Memory B cell (primary cell): ENCODE measurements at places on chromosomes 16 and 17.
A peak's percentile ranks its signal among the peaks of the same experiment; 100 is the strongest.

DNA sequence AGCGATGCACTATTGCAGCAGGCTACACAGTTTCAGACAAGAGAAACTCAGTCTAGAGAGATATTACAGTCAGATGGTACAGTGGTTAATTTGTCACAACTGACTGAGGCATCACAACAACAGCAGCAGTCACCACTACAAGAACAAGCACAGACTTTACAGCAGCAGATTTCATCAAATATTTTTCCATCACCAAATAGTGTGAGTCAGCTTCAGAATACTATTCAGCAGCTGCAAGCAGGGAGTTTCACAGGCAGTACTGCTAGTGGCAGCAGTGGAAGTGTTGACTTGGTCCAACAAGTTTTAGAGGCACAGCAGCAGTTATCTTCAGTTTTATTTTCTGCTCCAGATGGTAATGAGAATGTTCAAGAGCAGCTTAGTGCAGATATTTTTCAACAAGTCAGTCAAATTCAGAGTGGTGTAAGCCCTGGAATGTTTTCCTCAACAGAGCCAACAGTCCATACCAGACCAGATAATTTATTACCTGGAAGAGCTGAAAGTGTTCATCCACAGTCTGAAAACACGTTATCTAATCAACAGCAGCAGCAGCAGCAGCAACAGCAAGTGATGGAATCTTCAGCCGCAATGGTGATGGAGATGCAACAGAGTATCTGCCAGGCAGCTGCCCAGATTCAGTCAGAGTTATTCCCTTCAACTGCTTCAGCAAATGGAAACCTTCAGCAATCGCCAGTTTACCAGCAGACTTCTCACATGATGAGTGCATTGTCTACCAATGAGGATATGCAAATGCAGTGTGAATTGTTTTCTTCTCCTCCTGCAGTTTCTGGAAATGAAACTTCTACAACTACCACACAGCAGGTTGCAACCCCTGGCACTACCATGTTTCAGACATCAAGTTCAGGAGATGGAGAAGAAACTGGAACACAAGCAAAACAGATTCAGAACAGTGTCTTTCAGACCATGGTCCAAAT, 34.1 kb downstream of the NQO1 start:
- no peak for DNase-seq

DNA sequence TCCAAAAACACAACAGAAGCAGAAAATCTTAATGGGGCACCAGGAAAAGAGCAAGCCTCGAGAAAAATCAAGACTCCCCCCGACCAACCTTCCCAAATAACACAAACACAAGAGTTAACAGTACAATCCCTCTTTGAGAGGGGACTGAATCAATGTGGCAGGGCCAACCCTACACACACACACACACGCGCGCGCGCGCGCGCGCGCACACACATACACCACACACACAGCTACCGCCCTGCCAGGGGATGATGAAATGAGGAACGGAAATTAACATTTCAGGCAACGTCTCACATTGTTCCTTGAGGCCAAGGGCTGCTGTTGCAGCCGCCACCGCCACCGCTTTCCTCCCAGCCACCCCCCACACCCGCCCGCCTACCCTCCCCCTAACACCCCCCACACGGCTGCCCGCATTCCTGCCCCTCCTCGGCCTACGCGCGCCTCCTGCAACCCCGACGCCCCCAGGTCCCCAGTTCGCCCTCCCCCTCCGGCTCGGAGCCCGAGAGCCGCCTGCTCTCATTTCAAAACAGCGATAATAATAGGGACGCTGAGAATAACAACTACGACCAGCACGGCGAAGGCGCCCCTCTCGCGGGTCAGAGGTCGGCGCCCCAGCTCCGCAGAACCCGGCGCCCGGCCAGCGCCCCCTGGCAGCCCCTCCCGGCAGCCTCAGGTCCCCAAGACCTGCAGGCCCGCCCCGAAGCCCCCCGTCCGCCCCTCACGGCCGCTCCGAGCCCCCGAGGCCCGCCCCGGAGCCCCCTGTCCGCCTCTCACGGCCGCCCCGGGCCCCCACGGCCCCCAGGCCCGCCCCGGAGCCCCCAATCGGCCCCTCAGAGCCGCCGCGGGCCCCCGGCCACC, 1.1 kb downstream of the ANKRD11 start:
- peak; percentile 75 for DNase-seq

DNA sequence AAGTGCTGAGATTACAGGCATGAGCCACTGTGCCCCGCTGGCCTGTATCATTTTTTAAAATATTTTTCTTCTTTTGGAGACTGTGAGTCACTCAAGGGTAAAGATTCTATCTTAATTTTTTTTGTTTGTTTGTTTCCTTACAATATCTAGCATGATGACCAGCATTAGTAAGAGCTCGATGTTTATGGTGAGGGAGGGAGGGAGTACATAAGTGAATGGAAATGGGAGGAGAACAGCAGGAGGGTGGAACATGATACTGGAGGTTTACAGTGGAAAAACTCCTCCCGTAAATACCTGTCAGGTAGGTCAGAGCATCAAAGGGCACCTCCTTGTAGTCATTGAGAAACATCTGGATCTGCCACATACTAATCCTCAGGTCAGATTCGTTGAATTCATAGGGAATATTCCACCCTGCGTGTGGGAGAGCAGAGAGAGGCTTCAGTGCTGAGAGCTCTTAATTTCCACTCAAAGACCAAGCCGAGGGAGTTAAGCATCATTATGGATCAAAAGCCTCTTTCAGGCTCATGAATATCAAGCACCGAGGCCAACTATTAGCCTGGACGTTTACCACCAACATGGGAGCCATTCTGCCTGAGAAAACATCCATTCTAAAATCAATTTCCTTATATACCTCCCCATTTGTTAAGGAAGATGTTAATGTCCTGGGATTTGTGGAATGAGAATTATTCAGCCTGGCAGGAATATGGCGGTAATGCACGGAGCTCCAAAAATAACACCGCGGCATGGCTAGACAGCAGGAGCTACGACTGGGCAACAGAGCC, 51.8 kb downstream of the LYRM1 start:
- no peak for DNase-seq

DNA sequence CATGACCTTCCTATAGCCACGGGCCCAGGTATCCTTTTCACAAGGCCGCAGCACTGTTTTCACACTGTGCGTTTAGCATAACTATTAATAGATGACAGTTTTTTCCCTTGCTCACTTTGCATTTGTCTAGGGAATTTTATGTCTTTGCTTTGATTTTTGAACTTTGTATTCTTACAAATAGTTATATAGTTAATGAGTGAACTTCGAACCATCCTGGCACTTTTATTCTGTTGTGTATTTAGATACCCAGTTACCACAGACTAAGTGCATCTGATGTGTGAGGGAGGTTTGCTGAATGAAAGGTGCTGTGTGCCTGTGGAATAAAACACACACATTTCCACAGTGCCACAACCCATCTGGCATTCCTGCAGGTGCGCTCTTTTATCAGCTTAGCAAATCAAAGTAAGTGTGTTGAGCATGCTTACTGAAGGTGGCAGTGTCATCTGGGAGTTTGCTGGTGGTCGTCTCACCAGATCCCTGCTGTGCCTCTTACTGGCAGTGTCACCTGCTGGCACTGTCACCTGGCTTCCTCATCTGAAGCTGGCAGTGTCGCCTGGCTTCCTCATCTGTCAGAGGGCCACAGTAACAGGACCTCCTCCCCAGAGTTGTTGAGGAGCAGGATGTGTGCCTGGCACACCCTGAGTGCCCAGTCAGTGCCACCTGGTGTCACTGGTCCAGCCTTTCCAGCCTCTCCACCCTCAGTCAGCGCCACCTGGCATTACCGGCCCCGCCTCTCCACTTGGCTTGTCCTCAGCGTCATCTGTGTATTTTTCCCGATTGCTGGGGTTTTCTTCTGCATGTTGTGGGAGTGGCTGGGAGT, 37.6 kb downstream of the USP10 start:
- DNase-seq: no peak

- DNase-seq: no peak
Observed at GRCh38 chr16:924063-924462, 46.7 kb downstream of the LMF1 start.

GRCh38 chr16:4625560-4626159, 1.0 kb downstream of the MGRN1 start:
- no peak for DNase-seq

- DNase-seq: no peak
Observed at GRCh38 chr17:45144199-45145034, 3.9 kb upstream of the HEXIM1 start.

GRCh38 chr16:58723109-58723508, 11.0 kb downstream of the GOT2 start:
- DNase-seq: no peak

DNA sequence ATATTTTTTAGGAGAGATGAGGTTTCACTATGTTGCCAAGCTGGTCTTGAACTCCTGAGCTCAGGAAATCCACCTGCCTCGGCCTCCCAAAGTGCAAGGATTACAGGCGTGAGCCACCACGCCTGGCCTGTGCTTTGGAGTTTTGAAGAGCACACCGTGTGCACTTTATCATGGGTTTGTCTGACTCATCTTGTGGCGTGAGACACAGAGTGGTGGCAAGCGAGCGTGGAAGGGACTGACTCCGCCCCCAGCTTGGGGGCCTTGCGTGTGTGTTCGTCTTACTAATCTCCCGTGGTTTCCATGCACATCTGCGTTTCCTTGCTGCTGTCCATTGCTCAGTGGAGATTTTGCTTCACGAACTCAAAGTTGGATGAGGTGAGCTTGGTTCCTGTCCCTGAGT, 22.9 kb downstream of the CRAMP1 start:
- DNase-seq: no peak

DNA sequence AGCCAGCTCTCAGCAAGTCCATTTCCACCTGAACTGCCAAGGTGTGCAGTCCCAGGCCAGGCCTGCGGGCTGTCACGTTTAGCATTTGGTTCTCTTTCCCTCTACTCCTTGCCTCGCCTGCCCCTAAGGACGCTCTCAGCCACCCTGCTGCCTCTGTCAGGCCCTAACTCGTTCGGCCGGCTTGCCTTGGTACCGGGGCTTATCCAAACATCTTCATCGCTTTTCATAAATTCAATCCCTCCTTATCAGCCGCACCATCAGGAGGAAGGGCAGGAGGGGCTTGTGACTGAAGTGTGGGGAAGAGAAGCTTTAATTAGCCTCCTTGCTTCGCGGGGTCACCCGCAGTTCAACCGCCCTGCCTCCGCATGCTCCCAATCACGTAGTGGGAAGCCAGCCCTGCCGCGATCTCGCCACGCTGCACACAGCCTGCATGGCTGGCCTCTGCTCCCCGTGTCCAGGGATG, 231.1 kb downstream of the SOX9 start:
- DNase-seq: no peak

DNA sequence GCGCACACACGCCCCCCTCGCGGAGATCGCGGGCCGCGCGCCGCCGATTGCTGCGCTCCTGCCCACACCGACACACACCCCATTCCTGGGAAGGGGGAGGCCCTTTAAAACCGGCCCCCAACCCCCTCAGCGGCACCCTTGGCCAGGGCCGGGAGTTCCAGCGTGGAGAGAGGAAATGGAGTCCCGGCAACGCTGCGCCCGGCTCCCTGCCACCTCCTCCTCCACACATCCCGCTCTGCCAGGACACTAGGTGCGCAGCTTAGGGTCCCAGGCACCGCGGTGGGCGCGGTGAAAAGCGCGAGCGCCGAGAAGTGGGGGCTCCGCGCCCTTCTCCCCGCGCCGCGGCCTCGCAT, 397 bp downstream of the CDC42EP4 start:
- no peak for DNase-seq

- DNase-seq: no peak
Observed at GRCh38 chr16:86337581-86338402, 172.5 kb upstream of the FOXF1 start.

DNA sequence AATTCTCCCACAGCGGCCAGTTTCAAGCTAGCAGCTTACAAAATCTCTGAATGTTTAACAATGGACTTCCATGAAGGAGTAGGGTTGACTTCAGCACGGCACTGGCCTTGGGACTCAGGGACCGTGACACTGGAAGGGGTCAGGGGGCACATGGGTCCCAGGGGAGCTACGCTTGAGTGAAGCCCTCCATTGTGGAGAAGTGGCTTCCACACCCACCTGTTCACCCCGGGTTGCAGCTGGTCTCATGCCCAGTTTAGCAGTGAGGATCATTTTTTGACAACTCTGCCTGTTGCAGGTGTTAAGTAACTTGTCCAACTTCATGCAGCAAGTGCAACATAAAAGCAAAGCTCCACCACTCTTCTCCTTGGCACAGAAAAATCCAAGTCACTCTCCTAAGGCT, 510.2 kb downstream of the CDH13 start:
- DNase-seq: no peak

DNA sequence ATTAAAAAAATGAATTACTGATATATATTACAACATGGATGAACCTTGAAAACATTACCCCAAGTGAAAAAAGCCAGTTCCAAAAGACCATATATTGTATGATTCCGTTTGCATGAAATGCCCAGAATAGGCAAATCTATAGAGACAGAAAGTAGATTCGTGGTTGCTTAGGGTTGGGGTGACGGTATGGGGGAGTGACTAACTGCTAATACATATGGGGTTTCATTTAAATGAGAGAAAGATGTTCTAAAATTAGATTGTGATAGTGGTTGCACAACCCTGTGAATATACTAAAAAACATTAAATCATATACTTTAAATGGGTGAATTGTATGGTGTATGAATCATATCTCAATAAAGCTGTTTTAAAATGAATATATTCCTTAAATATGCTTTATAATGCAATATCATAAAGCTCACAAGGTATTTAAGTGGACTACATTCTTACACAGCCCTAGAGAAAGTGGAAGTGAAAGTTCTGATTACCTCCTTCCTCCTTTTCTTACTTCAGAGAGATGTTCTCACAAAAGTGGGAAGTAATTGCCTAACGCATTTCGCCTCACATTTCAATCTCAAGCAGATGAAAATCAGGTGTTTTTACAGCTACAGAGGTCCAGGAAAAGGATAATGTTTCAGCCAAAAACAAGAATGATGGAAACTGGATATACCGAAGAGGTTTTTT, 142.7 kb upstream of the GNAO1 start:
- no peak for DNase-seq

DNA sequence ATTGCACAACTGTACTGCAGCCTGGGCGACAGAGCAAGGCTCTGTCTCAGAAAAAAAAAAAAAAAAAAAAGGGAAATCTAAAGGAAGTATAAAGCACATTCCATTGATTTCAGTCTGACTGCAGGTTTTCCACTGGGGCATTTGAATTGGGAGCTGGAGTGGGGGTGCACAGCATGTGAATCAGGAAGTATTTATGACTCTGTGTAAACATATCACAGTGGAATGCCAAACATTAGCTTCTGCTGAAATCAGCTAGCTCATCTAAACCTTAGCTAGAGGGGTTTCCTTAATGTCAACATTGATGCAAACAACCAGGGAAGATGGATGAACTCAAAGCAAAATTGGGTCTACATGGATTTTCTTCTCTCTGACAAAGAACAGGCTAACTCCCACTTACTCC, 641.0 kb upstream of the EEF2KMT start:
- DNase-seq: no peak

DNA sequence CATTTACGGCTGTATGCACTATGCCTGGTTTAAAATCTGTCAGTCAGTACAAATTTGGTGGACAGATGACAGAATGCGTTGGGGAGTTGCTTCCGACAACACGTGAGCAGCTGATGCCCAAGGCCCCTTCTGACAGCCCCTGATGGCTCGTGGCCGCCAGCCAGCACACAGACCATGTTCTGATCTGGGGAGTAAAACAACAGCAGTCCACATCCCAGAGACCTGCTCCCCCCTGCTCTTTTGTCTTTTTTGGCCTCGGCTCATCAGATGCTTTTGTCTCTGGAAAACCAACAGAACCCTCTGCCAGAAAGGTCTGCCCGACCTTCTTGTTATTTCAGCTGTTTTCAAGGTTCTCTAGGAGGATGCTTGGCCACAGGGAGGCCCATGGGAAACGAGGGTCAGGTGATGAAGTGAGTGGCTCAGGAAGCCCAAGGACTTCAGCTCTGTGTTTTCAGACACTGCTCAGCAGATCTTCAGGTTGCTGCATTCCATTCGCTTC, 10.8 kb downstream of the ARSG start:
- no peak for DNase-seq
